ENCODE measurements at places on chromosomes 13 and 19.

GRCh38 chr13:34127523-34127922 lies 309.6 kb downstream of the RFC3 start:
- DNase-seq, result no peak

- DNase-seq, result no peak
These were observed 25.0 kb downstream of the LHFPL6 start for GRCh38 chr13:39577838-39578491.

- no peak for DNase-seq
These were observed 2.6 kb downstream of the PCDH17 start for GRCh38 chr13:57633950-57634838.

GRCh38 chr13:98342953-98343352 lies 165.9 kb upstream of the RNF113B start:
- no peak for DNase-seq

GRCh38 chr13:101624210-101624922 lies 171.9 kb downstream of the ITGBL1 start:
- DNase-seq, result no peak

- DNase-seq, result no peak
These were observed 154.9 kb downstream of the FGF9 start for GRCh38 chr13:21825801-21826200.

All from HS-5 (cell line).